ENCODE measurements at places on chromosomes 7 and 10. TPM values are rescaled to one million over a fixed set of nuclear protein-coding genes. Genes with fewer than 3 reads are reported as not detected.

SOSTDC1 gene
- 14.2 TPM for total RNA-seq

GRM3 gene
- not detected for total RNA-seq

WDR11 gene
- 102 TPM for total RNA-seq

MBL2 gene
- not detected for total RNA-seq

FKBP6 gene
- not detected for total RNA-seq

KCNH2 gene
- 9.1 TPM for total RNA-seq

TMEM229A gene
- 7.1 TPM for total RNA-seq

HOXA1 gene
- 0.28 TPM for total RNA-seq

GHRHR gene
- total RNA-seq: not detected

GNB2 gene
- 109 TPM for total RNA-seq

ARID5B gene
- 57.9 TPM for total RNA-seq

DNA sequence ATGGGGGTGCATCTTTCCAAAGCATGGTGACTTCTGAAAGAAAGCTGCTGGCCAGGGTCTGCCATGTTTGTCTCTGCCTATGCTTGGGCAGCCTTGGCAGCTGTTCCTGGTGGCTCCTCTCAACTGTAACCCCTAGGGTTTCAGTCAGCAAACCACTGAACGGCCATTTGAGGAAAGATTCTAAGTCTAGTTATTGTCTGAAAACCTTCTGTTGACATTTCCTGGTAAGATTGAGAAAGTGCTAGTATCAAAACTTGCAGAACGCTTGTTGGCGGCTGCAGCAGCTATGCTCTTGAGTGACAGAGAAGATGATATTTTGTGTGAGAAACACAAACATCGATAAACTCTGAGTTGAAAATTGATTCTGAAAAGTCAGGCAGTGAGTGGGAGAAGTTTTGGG lies 523.1 kb downstream of the LRMDA start:
- H3K36me3 ChIP-seq: no peaks in the 10 kb centered on the region
- no peak overlapping the region for H3K27ac ChIP-seq
- DNase-seq: no peak
- H3K4me3 ChIP-seq: no peak overlapping the region
- no peaks in the 10 kb centered on the region for H3K4me1 ChIP-seq

- no peaks in the 10 kb centered on the region for H3K4me1 ChIP-seq
- H3K27ac ChIP-seq: peak overlapping the region; percentile 52
- no peak for DNase-seq
Observed at GRCh38 chr10:73858750-73859427, 15.5 kb downstream of the CAMK2G start.

DNA sequence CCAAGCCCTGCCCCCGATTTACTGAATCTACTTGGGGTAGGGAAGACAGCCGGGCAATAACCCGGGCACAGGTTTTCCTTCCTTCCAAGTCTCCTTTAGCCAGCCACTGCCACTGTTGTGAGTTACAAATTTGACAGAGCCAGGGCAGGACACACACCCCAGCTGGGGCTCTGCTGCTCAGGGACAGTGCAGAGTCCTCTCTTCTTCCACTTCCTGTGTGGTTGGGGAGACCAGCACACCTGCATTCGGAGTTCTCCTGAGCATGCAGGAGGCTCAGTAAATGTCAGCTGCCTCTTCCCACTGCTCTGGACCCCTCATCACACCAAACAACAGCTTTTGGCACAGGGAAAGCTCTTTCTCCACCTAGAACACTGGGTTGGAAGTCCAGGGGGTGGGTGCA lies 21.3 kb downstream of the CHST15 start:
- H3K27me3 ChIP-seq: no peaks in the 10 kb centered on the region
- no peak for DNase-seq
- no peaks in the 10 kb centered on the region for H3K4me1 ChIP-seq
- H3K27ac ChIP-seq: no peak overlapping the region

DNA sequence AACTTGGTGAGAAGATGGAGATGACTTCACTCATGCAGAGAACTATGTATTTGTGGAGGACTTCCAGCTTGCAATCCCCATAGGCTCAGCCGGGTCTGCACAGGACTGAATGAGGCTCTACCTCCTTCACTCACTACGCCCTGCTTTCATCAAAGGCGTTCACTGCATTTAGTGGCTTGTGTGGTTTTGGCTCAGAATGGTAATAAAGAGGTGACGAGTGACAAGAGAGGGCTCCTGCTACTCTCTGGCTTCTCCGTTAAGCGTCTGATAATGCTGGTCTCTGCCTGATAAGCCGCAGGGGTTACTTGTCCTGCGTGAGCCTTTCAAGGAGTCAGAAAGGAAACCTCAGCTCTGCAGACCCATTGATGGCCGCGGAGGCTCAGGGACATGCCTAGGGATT lies 343.4 kb downstream of the PRPF18 start:
- no peak overlapping the region for H3K4me3 ChIP-seq
- no peak overlapping the region for H3K27ac ChIP-seq
- no peak for DNase-seq
- H3K36me3 ChIP-seq: no peaks in the 10 kb centered on the region
- H3K4me1 ChIP-seq: no peaks in the 10 kb centered on the region
- H3K27me3 ChIP-seq: no peaks in the 10 kb centered on the region

- H3K4me1 ChIP-seq: no peaks in the 10 kb centered on the region
- no peak for DNase-seq
- H3K27ac ChIP-seq: no peak overlapping the region
- no peak overlapping the region for H3K4me3 ChIP-seq
Observed at GRCh38 chr10:30978843-30979242, 52.8 kb downstream of the ZNF438 start.

DNA sequence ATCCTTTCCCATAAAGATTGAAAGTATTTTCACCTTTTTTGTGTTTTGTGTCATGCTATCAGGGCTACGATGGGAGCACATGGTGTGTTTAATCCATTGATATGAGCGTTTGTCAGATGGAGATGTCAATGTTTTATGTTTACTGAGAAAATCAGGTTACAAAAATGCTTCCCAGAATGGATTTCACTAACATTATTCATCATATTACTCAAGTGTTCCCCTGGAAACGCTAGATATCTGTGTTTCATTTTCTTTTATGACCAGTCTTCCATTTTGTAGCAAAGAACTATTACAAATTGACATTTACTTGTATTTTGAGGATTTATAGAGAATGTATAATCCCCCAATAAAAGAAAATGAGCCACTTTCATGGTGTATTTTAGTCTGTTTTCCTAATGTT lies 293.5 kb upstream of the AKR1E2 start:
- H3K27ac ChIP-seq: peak overlapping the region; percentile 64
- no peaks in the 10 kb centered on the region for H3K27me3 ChIP-seq
- DNase-seq: no peak
- no peaks in the 10 kb centered on the region for H3K4me1 ChIP-seq
- H3K4me3 ChIP-seq: no peak overlapping the region
- H3K36me3 ChIP-seq: no peaks in the 10 kb centered on the region

DNA sequence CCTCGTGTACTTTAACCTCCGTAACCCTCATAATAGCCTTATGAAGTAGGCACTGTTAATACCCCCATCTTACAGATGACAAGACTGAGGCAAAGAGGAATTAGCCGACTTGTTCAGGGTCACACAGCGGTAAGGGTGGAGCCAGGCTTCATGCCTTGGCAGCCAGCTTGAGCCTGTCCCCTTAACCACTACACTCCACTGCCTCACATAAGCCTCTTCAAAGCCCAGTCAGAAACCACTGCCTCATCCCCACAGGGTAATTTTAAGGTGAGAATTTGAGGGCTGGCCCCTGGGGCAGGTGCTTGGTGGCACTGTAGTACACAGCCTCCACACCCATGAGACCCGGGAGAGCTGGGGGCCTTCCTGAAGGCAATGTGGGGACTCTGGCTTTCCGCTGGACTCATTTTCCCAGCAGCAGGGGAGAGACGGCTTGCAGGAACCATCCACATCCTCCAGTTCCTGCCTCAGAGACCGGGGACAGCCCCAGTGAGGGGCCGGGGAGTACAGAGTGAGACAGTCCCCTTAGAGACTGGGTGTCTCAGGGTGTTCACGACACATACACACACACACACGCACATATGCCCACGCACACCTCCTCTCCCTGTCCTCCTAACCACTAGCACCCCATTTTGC lies 7.6 kb upstream of the C10orf105 start:
- peaks cover 21% of the 10 kb centered on the region for H3K4me1 ChIP-seq
- DNase-seq: no peak
- H3K27me3 ChIP-seq: no peaks in the 10 kb centered on the region
- H3K27ac ChIP-seq: peak overlapping the region; percentile 65
- no peaks in the 10 kb centered on the region for H3K36me3 ChIP-seq

- H3K36me3 ChIP-seq: no peaks in the 10 kb centered on the region
- no peaks in the 10 kb centered on the region for H3K4me1 ChIP-seq
- no peak overlapping the region for H3K4me3 ChIP-seq
- H3K27me3 ChIP-seq: no peaks in the 10 kb centered on the region
Observed at GRCh38 chr10:21975378-21975990, 28.0 kb downstream of the DNAJC1 start.

DNA sequence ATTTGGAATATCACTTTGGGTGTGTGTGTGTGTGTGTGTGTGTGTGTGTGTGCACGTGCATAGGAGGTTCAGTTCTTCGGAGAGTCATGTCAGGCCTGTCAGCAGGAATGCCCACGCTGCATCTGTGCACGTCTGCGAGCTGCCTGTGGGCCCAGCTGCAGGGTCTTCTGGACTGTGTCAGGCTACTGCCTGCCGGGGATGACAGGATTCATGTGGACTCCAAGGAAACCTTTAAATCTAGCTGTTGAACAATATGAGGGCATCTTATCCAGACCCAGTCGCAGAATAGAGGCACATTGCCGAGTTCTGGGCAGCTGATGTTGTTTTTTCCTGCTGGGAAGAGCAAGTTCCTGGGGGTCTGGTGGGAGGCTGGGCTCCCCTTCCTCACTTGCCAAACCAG lies 19.0 kb downstream of the AQP1 start:
- H3K4me3 ChIP-seq: no peak overlapping the region
- DNase-seq: peak; percentile 21
- no peaks in the 10 kb centered on the region for H3K27me3 ChIP-seq
- no peaks in the 10 kb centered on the region for H3K36me3 ChIP-seq

DNA sequence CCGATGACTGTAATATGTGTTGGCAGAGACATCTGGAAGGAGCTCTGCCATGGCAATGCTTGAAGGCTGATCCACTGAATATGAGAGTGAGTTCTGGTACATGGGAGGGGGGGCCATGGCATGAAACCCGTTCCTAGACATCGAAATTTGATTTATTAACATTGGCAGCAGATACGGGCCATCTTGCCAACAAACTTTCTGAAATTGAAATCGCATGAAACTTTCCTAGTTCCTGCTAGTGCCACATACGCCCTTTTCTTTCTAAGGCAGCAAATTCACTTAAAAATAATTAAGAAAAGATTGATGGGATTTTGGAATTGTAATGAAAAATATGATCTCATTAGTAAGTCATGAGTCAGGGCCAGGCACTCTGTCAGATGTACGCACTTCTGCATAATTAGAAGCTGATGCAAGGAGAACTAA lies 91.8 kb upstream of the KMT2C start:
- no peak for DNase-seq
- no peak overlapping the region for H3K4me3 ChIP-seq
- no peaks in the 10 kb centered on the region for H3K27me3 ChIP-seq

- H3K4me1 ChIP-seq: no peaks in the 10 kb centered on the region
- DNase-seq: no peak
- no peak overlapping the region for H3K4me3 ChIP-seq
- H3K27me3 ChIP-seq: no peaks in the 10 kb centered on the region
Observed at GRCh38 chr7:3087243-3087755, 43.6 kb upstream of the CARD11 start.

- no peaks in the 10 kb centered on the region for H3K36me3 ChIP-seq
- no peak for DNase-seq
- no peak overlapping the region for H3K27ac ChIP-seq
Observed at GRCh38 chr10:81502677-81503359, 372.2 kb upstream of the NRG3 start.

DNA sequence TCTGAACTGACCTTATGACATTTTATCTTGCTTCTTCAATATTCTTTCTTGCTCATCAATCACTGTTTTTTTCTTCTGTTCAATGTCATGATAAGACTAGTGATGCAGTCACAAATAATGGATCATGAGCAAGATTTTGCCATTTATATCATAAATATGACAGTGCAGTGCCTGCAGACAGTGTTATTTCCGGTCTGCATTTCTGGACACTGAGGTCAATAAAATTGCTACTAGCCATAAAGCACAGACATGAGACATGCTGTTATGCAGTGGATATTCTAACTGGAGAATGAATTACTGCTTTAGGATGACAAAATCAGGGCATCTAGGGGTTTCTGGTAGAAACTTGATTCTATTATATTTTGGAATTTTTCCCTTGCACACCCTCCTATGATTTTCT lies 1509.7 kb upstream of the LRRTM3 start:
- no peak overlapping the region for H3K4me3 ChIP-seq
- H3K27ac ChIP-seq: no peak overlapping the region
- no peaks in the 10 kb centered on the region for H3K36me3 ChIP-seq
- no peak for DNase-seq
- H3K27me3 ChIP-seq: no peaks in the 10 kb centered on the region
- H3K4me1 ChIP-seq: no peaks in the 10 kb centered on the region

GRCh38 chr7:32611201-32612099 lies 116.2 kb downstream of the AVL9 start:
- H3K27me3 ChIP-seq: no peaks in the 10 kb centered on the region
- H3K27ac ChIP-seq: no peak overlapping the region
- peaks cover 2% of the 10 kb centered on the region for H3K4me1 ChIP-seq
- no peak for DNase-seq
- no peak overlapping the region for H3K4me3 ChIP-seq

- H3K4me1 ChIP-seq: no peaks in the 10 kb centered on the region
- no peak overlapping the region for H3K4me3 ChIP-seq
- no peaks in the 10 kb centered on the region for H3K36me3 ChIP-seq
- H3K27ac ChIP-seq: no peak overlapping the region
Observed at GRCh38 chr10:5604961-5605360, 61.4 kb downstream of the ASB13 start.

DNA sequence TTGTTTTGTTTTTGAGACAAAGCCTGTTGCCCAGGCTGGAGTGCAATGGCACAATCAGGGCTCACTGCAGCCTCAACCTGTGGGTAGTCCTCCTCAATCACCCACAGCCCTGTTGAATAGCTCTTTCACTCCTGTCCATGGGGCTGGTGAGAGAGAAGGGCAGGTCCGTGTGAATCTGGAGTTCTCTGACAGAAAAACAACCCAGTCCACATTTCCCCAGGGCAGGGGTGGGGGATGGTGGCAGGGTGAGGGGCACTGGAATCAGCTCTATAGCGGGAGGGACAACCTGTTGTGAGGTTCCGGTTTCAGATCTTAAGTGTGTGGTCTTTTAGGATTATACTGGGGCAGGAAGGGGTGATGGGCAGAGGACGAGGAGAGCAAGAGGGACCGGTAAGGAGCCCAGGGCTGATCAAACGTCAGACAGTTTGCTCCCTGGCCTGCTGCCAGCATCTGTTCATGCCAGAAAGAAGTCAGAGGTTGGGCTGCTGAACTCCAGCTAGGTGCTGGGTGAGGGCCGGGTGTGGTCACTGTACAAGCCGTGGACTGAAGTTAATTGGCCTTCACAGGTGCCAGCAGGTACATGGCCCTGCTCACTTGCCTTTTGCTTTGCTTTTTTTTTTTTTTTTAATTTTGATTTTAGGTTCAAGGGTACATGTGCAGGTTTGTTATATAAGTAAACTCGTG lies 33.2 kb upstream of the MKRN1 start:
- H3K27me3 ChIP-seq: no peaks in the 10 kb centered on the region
- peak; percentile 32 for DNase-seq
- H3K4me1 ChIP-seq: no peaks in the 10 kb centered on the region
- H3K4me3 ChIP-seq: no peak overlapping the region
